ENCODE measurements at places on chromosomes 5 and 9.

DNA sequence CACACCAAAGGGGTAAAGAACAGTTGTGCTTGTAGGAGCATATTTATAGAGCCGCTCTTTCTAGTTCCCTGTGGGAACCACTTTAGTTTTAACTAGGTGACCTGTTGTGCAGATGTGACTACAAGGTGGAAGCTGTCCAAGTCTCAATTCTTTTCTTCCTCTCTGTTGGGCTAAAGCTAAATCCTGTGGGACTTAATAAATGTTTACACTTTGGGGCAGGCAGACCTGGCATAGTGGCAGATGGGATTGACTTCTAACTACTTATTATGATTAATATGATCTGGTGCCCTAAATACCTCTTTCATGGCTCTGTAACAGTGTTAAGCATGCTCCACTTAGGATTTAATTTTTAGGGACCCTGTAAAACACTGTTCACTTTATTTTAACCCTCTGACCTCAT lies 265.3 kb downstream of the KCTD16 start:
- DNase-seq: no peak

GRCh38 chr9:89865357-89865756 lies 260.5 kb downstream of the GADD45G start:
- no peak for DNase-seq

- DNase-seq: no peak
Measured at GRCh38 chr5:135747824-135748223, 86.6 kb upstream of the SLC25A48 start.

DNA sequence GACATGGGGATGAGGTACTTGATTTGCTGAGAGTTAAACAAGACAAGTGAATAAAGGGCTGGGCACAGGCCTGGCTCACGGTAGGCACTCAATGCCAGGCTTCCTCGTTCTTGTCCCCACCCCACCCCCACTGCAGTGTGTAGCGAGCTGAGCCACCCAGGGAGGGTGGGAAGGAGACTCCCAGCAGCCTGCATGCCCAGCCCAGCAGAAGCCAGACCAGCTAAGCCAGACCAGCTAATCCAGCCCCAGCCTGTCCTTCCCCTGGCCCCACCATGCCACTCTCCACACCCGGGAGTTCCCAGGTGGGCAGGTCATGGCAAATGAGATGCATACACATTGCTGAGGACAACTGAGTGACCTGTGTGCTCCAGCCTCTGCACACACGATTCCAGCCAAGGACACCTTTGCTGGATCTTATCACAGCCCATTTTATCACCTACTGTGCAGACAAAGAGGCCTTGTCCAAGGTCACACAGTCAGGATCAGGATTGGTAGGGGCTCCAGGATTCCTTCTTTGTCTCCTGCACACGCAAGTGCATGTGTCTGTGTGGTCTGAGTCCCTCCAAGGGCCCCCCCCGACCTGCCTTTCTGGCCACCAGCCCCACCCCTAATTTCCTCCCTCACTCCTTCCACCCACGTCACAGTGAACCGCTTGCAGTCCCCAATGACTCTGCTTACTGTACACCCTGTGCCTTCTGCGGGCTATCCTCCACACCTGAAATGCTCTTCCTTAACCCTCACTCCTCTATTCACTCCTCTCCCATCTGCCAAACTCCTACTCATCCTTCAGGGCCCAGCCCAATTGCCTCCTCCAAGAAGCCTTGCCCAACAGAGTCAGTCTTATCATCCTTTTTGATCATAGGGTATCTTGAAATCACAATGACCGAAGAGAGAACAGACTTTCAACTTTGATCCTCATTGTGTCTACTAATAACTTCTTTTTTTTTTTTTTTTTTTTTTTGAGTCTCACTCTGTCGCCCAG lies 26.6 kb downstream of the DUSP1 start:
- no peak for DNase-seq

DNA sequence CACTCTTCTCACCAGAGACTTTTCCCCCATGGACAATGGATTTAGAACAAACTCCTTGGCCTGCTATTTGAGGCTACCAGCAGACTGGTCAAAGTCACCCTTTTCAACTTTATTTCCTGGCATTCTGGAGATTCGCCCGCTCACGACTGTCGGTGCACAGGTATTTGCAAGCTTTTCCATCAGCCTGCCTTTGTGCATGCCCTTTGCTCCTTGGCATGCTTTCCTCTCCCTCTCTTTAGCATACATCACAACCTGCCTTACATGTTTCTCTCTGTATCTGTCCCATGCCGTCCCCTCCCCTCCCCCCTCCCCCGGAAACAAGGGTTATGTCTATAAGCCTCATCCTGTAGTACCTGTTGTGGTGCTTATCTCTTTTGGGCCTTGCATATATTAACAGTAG lies 257.1 kb downstream of the AOPEP start:
- DNase-seq: no peak

DNA sequence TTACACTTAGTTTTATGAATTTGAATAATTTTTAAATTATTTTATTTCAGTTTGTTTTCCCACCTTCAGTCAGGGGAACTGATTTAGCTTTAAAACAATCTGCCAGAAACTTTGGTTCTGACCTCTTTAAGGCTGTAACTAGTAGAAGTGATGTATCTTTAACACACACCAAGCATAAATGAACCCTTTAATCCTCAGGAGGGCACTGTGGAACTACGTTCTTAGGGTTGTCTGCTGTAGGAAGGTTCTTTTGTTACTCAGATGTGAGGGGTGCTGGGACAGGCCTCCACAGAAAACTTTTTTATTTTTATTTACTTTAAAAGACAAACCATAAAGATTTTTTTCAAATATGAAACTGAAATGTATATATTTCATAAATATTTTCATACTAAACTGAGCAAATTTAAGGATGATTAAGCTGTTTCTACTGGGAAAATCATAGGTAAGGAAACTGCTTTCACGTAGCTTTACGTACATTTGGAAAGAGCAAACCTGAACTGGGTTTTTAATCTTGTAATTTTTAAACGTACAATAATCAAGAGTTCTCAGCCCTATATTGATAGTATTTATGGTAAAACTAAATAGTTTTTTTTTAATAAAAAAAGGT lies 5.3 kb downstream of the KLF4 start:
- DNase-seq: peak; percentile 65

GRCh38 chr5:147713550-147714295 lies 68.8 kb downstream of the JAKMIP2 start:
- no peak for DNase-seq

DNA sequence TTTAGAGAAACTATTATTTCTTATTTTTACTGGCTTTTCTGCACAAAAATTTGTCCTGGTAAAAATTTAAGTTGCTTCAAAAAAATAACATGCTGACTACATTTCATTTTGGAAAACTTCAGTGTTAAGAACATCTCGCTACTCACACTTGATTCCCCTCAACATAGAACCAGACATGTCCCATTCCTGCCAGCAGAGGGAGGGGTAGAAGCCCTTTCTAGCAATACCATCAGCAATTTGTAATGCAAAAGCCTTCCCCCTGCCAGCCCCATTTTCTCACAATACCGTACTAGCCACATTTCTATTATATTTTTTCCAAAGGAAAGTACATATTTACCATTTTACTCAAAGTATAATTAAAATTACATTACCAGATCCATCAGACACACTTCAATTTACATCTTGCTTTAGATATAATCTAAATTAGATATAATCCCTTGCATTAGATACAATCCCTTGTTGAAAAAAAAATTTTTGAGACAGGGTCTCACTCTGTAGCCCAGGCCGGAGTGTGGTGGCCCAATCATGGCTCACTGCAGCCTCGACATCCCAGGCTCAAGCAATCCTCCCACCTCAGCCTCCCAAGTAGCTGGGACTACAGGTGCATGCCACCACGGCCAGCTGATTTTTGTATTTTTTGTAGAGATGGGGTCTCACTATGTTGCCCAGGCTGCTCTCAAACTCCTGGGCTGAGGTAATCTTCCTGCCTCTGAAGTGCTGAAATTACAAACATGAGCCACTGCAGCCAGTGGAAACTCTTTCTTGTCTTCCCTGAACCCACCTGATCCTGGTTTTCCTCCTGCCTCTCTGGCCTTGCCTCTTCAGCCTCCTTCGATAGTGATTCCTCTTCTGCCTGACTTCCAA lies 39.6 kb upstream of the IDNK start:
- DNase-seq: peak; percentile 39

- no peak for DNase-seq
Measured at GRCh38 chr9:135840539-135840938, 66.8 kb downstream of the CAMSAP1 start.

DNA sequence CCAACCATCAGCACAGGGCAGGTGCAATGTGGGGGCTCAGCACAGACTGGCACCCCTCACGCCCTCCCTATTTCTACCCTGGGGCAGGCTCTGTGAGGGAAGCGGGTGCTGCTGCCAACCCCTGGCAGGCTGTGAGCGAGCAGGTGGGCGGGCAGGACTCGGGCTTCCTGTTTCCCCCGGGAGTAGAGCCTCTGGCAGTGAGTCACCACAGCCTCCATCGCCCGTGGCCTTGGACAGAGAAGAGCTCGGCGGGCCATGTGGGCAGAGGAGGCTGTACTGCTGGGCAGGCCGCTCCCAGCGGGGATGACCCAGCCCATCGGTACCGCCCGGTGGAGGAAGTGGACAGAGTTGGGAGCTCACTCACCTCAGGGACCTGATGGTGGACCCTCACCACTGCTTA lies 16.6 kb downstream of the KCNT1 start:
- no peak for DNase-seq

GRCh38 chr9:108967916-108968315 lies 33.7 kb downstream of the ABITRAM start:
- no peak for DNase-seq

DNA sequence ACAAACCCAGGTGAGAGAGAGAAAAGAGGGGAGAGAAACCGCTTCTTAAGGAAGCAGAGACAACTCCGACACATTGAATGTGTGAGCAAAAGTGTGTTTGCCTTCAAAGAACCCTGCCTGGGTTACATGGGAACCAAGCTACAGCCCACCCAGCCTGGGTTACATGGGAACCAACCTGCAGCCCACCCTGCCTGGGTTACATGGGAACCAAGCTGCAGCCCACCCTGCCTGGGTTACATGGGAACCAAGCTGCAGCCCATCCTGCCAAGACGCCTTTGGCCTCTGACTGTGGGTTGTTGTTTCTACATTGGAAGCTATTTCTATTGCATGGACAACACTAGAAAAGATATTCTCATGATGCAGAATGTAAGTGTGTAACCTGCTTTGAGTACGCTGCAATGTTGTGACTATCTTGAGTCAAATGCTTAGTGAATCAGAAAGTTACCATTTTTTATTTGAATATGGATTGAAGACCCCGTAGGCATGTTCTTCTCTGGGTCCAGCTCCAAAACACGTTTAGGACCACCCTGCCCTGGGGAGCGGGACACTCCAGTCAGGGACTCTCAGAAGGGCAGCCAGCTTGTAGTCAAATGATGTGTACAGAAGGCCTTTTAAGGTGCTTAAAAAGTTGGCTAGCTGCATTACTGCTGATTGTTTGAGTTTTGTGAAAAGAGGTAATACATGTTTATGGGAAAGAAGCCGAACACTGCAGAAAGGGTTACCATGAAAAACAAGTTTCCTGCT lies 39.1 kb upstream of the UNC5A start:
- no peak for DNase-seq

DNA sequence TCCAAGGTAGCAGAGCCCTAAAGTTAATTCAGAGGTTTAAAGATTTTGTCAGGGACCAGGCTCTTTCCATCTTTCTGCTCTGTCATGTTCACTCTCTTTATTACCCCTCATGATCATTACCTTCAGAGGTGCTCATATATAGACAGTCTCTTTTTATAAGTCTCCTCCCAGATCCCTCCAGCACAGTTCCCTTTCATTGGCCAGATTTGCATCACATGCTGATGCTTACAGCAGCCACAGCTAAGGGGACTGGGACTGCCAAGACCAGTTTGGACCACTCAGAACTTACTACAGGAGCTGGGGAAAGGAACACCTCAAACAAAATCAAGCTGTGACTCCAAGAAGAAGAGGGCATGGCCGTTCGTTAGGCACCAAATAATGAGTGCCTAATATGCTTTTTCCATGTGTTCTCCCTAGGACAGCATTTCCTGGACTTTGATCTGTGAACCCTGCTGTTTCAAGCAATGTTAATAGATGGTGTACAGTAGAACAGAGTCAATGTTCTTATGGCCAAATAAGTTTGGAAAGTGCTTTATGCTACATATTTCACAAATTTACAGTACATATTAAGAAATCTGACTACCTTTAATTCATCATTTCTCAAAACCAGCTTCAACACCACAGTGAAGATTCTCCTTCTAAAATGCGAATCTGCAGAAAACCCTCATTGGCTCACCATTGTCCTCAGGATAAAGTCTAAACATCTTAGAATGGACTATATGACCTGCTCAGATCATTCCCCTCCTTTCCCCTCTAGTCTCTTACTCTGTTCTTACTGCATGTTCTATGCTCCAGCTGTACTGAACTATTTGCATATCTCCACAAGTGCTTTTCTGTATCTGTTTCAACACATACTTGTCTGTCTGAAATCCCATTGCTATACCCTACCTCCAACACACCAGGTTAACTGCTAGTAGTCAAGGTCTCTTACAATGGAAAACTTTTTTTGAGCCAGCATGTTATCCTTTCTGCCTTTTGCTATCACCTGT lies 3.4 kb downstream of the C5orf58 start:
- no peak for DNase-seq

GRCh38 chr5:17882760-17883488 lies 248.7 kb downstream of the TAF11L14 start:
- no peak for DNase-seq

DNA sequence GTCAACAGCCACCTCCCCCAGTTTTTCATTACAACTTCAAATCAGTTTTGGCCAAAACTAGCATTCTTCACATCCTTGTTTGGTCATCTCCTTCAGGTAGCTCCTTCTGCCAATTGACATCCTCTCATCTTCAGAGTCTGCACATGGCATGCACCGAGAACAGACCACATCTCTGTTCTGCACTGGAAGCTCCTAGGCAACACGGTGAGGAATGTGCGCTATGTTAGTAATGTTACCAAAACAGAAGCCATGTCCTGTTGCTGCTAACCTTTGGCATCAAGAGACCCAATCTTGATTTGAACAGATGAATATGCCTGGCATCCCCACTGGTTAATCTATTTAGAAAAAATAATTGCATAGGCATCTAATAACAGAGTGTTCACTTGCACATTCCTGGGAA lies 5.1 kb upstream of the HK3 start:
- no peak for DNase-seq

DNA sequence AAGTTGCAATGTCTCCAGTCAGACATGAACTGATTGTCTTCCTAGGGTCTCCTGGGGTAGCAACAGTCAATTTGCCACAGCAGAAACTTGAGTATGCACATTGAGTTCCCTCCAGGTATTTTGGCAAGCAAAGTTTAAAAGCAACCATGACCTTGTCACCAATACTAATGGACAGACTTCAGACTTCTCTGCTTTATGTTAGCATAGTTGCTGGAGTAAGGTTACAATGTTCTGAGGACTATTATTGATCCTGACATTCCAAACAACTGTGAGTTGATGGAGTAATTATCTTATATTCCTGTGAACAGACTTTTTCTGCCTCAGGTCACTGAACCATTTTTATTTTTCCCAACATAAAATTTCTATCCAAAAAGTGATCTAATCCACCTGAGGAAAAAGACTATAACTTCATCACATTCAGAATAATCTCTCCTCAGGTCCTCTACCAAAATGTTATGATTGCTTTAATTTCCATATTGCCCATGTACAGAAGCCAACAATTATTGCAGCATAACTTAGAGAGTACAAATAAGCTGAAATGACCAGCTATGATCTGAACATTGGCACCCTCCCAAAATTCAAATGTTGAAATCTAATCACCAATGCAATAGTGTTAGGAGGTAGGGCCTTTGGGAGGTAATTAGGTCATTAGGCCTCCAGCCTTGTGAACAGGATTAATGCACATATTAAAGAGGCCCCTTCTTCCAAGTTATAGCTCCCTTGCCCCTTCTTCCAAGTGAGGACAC lies 228.3 kb downstream of the PDE4D start:
- DNase-seq: no peak
